ENCODE measurements at places on chromosomes 7 and 10.

- DNase-seq: no peak
Observed at GRCh38 chr10:11299125-11299524, 281.5 kb downstream of the CELF2 start.

- no peak for DNase-seq
Observed at GRCh38 chr10:27099448-27099847, 846 bp downstream of the ANKRD26 start.

- no peak for DNase-seq
Observed at GRCh38 chr7:38424750-38425463, 151.5 kb upstream of the TARP start.

DNA sequence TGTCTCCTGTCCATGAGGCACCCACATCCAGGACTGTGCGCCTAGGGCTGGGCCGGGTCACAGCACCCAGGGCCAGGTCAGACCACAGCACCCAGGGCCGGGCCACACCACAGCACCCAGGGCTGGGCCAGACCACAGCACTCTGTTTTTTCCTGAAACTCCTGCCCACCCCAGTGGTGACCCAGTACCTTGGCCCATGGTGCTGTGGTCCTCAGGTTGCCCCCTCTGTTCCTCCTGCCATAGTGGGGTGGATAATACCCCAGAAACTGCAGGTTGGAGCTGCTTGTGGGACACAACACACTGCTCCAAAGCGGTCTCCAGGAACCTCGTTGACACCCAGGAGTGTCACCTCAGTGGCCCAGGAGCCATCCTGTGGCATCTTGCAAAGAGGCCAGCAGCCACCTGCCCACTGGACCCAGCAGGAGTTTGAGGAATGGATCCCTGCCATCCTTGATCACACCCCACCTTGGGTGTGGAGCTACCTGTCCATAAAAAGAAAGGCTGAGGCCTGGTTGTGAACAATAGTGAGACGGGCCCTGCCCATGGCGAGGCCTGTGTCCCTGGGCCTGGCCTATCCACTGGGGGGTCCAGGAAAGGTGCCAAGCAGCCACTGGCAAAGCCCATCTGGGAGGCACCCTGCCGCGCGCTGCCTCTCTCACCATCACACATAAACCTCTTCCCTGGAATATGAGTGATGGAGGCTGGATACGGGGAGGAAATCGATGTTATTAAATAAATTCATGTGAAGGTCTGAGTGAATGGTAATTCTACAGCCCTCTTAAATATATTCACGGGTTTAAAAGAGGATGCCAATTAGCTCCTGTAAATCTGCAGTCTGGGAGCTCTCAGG, 89.0 kb downstream of the NKX6-2 start:
- DNase-seq: no peak

GRCh38 chr10:18666810-18667209, 7.6 kb downstream of the ARL5B start:
- no peak for DNase-seq

GRCh38 chr7:30973791-30974604, 10.2 kb downstream of the GHRHR start:
- DNase-seq: no peak

DNA sequence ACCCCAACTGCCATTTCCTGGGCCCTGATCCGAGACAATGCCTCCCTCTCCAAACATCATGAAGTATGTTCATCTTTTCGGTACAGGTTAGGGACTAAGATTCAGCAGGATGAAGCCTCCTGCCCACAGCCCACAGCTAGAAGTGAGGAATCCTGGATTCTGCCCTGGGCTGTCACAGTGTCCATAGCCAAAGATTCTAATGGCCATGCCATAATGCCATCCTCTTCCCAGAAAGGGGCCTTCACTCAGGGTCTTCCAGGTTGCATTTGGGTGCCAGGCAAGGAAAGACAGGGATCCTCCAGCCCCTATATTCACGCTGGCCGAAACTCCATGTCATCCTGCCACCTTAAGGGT, 15.7 kb upstream of the ZMIZ1 start:
- no peak for DNase-seq

GRCh38 chr7:13894954-13895353, 94.5 kb downstream of the ETV1 start:
- no peak for DNase-seq

- no peak for DNase-seq
Observed at GRCh38 chr10:111338805-111339204, 262.0 kb downstream of the ADRA2A start.

GRCh38 chr7:1758028-1758858, 88.2 kb downstream of the ELFN1 start:
- peak; percentile 51 for DNase-seq
